Ecto neural progenitor cell (in vitro differentiated cells): ENCODE measurements at places on chromosomes 11 and 22.

- no peak for DNase-seq
Observed at GRCh38 chr11:23727794-23728193, 769.1 kb upstream of the LUZP2 start.

DNA sequence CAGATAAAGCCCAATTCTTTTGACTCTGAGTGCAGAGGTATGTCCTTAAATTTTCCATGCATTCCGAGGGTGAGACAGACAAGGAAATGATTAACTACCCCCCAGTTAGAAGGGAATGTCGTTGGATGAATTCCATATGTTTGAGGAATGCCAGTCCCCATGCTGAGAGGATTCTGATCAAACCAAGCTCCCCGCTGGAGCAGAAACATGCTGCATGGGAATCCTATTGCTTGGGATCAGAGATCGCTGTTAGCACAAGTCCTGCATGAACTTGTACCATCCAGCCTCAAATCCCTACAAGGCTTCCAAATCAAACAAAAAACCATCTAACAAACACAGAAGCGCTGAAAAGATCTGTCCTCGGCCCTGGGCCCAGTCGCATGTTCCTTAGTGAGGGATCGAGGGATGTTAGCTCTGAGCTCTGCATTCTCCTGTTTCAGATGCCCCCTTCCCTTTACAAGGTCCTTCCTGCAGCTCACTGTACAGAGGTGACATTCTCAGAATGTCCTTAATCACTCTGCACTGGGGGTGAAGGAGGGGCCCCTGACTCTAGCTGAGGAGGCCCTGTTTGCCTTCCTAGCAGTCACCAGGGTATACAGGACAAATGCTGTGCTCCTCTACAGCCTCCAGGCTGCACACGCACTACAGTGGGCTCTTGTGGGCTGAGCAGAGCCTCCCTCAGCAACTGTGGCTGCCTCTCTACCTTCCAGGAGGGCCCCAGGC lies 353.4 kb downstream of the TENM4 start:
- peak; percentile 68 for DNase-seq

- no peak for DNase-seq
Observed at GRCh38 chr11:44614281-44614775, 48.9 kb downstream of the CD82 start.

- peak; percentile 71 for DNase-seq
Observed at GRCh38 chr22:38034278-38034882, 22.8 kb upstream of the PICK1 start.

GRCh38 chr11:1305501-1306056 lies 3.9 kb downstream of the TOLLIP start:
- peak; percentile 41 for DNase-seq

DNA sequence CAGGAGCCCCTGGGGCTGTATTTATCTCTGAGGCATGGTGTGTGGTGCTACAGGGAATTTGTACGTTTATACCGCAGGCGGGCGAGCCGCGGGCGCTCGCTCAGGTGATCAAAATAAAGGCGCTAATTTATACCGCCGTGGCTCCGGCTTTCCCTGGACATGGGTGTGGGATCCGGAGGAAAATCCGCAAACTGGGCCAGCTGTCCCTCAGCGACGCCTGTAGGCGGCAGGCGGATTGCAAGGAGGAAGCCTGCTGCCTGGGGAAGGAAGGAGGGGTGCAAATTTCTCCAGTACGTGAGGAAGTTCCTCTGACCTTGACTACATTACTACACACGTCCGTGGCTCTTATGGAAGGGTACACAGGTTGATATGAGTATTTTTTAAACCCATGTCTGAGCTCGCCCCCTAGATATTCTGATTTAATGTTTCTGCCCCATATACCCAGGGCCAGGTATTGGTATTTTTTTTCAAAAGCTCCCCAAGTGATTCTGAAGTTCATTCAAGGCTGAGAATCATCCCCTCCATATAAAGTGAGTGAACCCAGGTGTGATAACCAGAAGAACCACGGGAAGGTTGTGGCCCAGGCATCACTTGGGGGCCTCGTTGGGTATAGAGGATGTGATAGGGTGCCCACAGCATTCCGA lies 2.8 kb downstream of the MYOD1 start:
- no peak for DNase-seq

DNA sequence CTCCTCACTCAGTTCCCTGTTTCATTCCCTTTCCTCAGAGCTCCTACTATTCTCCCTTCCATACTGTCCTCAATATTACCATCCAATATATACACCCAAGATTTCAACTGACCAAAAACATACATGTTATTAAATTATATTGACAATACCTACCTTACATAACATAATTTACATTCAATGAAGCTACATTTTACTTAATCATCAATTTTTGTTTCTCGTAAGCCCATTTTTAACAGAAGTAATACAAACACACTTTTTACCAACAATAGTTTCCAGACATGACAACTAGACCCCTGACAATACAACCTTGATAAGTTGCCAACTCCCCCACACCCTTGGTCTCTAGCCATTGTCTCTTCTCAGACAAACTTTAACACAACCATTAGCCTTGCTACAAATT lies 145.8 kb upstream of the DDI1 start:
- no peak for DNase-seq

GRCh38 chr11:125091247-125091876 lies 20.1 kb downstream of the TMEM218 start:
- peak; percentile 76 for DNase-seq

GRCh38 chr11:68215087-68215445 lies 2.0 kb upstream of the KMT5B start:
- no peak for DNase-seq

GRCh38 chr11:87185228-87185627 lies 147.5 kb downstream of the TMEM135 start:
- no peak for DNase-seq

GRCh38 chr11:67372321-67372992 lies 941 bp downstream of the CLCF1 start:
- DNase-seq, result peak; percentile 77

DNA sequence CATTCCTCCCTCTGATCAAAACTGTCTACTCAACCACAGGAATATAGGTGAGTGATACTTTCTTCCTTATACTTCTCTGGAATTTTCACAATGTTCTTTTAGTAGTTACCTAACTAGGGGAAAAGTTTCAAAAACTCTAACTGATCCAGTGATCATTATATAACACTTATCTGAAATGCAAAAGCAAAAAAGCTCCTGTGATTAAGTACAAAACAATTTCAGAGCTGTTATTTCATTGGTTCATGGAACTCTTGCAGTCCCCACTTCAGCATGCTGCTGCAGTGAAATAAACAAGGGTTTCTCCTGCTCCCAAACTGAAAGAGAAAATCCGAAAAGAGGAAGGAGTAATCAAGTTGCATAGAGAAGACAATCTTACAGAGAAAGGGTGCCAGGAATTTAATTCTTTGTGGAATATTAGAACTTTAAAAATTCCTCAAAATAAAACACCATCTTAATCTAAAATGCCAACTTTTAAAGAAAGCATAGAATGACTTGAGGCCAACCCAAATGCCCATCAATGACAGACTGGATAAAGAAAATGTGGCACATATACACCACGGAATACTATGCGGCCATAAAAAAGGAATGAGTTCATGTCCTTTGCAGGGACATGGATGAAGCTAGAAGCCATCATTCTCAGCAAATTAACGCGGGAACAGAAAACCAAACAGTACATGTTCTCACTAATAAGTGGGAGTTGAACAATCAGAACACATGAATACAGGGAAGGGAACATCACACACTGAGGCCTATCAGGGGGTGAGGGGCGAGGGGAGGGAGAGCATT lies 20.3 kb downstream of the PPP2R1B start:
- DNase-seq, result no peak

GRCh38 chr22:37258005-37258752 lies 14.1 kb upstream of the RAC2 start:
- no peak for DNase-seq

DNA sequence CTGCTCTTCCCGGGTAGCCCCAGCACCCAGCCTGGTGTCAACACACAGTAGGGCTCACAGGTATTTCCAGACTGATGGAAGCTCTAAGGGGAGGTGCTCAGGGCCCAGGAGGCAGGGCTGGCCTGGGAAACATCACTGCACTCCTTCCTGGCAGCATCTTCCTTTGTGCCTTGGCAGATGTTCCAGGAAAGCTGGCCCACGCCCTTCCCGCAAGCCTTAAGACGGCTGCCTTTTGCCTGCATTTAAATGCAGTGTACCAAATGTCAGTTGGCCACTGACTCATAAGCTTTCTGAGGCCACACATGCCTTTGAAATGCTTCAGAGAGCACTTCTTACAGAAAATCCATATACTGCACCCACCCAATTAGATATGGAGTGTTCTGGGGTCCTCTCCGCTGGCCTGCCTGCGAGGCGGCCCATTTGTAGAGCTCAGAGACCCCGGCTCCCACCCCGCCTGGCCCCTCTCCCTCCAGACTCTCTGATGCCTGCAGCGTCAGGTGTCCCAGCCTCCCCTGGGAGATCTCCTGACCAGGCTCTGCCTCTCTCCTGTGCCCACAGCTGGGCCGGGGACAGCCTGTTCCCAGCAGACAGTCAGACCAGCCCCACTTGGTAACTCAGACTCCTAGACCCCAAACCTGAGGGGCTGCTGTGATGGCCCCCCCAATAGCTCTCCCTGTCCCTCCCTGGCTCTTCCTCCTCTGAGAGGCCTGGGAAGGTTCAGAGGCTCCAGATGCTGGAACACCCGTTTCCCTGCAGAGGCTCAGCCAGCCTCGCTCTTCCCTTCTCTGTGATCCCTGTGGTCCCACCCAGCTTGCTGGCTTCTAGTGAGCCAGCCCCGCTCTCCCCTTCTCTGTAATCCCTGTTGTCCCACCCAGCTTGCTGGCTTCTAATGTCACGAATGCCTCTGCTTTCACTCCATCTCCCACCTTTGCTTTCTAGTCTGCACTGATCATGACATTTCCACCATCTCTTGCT lies 47.6 kb upstream of the THY1 start:
- peak; percentile 45 for DNase-seq

DNA sequence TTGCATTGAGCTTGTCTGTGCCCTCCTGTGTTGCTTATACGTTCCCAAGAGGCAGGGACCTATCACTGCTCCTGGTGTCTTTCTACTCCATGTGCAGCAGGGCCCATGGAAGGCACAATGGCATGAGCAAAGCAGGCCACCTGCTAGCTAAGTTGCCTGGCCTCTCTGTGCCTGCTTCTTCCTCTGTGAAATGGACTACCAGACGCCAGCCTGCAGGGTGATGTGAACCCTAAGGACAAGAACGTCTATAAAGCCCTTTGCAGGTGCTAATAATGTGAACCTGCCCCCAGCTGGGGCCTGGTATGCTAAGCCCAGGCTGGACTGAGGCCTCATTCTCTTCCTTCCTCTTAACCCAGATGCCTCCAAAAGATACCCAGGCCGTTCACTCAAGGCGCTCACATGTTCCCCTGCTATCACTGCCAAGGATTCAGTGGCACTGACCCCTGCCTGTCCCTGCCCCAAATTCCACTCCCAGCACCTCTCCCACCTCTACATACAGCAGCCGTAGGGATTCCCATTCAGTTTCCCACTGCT lies 4.0 kb downstream of the GUCD1 start:
- DNase-seq, result no peak

DNA sequence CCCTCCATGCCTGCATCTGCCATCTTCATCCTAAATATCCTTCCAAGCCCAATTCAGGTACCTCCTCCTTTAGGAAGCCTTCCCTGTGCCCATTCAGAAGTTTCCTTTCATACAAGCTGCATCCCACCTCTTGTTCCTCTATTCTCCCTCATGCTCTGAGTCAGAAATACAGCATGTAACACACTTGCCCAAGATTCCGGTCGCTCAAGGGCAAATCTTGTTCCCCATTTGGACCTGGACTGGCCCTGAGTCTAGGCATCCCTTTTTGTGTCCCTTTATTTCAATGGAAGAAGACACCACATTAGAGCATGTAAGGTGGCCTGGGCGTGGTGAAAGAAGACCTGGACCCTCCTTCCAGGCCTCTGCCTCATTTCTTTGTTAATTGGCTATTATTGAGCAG lies 38.5 kb downstream of the RTL6 start:
- DNase-seq, result no peak

DNA sequence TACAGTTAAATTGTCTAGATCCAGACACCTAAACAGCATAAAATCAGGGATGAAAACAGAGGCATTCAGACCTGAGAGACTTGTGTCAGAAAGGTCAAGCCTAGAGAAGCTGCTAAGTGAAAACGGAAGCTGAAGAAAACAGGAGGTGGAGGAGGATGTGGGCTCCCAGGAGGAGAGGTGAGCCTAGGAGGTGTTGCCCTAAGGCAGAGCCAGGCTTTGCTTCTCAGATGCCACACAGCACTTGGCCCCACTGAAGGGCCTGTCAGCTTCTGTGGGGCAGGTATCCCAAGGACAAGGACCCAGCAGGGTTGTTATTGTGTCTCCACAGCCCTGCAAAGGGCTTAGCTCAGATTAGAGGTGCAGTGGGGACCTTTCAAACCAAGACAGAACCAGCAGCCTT lies 14.4 kb downstream of the UFD1 start:
- DNase-seq, result no peak

GRCh38 chr11:10374386-10374785 lies 69.5 kb downstream of the ADM start:
- no peak for DNase-seq

GRCh38 chr11:81165164-81165563 lies 1568.5 kb downstream of the FAM181B start:
- DNase-seq, result no peak

DNA sequence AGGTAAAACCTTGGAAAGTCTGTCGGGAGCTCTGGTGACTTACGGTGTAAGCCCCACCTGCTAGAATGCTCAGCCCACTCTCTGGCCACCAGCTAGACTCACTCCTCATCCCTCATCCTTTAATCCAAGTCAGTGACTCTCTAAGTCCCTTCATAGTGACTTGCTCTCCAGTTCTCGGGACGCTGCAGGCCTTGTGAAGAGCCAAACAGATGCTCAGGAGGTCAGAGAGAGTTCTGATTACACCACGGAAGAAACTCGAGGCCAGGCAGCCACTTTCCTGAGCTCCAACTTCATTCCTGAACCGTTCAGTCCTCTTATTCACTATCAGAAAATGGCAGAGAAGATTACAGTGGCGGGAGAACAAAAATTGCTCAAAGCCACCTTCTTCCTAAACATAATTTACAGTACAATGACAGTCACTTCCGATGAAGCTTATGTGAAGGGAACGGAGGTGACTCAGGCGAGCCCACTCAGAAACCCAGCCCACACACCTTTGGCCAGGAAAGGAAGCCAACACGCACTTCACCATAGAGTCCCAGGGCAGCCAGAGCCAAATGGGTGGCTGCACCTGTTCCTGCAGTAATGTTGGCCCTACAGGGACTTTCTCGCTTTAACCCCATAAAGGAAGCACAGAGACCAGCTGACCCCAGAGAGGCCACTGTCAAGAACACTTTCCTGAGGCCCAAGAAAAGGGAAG lies 100.4 kb downstream of the GALNT18 start:
- DNase-seq, result no peak

GRCh38 chr22:38618682-38619081 lies 37.5 kb downstream of the FAM227A start:
- no peak for DNase-seq
